ENCODE measurements at places on chromosomes 3 and 15.
A peak's percentile ranks its signal among the peaks of the same experiment; 100 is the strongest.

DNA sequence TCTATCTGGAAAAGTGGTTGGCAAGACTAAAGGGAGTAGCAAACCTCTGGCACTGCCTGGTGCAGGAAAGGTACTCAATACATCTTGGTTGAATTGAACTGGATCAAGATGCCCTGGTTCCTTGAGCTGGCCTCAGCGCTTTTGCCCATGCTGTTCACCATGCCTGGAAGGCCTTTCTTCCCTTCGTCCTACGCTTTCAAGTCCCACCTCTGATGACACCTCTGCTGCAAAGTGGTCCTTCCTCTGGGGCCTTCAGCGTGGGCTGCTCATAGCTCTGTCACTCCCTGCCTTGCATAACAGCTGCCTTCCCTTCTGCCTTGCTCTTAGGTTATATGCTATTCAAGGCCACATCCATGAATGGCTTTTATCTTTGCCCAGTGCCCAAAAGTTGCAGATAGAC, 23.0 kb downstream of the ITGA11 start:
- no peak for DNase-seq

GRCh38 chr15:39598186-39598850, 17.4 kb downstream of the THBS1 start:
- no peak for DNase-seq

GRCh38 chr15:63672369-63672768, 75.2 kb downstream of the FBXL22 start:
- no peak for DNase-seq

GRCh38 chr3:57170946-57171345, 5.8 kb upstream of the IL17RD start:
- DNase-seq, result no peak

- peak; percentile 42 for DNase-seq
Observed at GRCh38 chr15:88605189-88606069, 15.7 kb upstream of the AEN start.

GRCh38 chr3:195441992-195442572, 738 bp downstream of the ACAP2 start:
- peak; percentile 83 for DNase-seq

DNA sequence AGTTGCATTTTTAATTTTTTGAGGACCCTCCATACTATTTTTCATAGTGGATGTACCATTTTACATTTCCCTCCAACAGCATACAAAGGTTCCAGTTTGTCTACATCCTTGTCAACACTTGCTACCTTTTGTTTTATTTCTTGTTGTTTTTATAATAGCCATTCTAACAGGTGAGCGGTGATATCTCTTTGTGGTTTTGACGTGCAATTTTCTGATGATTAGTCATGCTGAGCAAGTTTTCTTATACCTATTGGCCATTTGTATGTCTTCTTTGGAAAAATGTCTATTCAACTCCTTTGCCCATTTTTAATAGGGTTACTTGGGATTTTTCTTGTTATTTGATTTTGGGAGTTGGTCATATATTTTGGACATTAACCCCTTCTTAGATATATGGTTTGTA, 187.0 kb downstream of the CDIN1 start:
- DNase-seq, result no peak

DNA sequence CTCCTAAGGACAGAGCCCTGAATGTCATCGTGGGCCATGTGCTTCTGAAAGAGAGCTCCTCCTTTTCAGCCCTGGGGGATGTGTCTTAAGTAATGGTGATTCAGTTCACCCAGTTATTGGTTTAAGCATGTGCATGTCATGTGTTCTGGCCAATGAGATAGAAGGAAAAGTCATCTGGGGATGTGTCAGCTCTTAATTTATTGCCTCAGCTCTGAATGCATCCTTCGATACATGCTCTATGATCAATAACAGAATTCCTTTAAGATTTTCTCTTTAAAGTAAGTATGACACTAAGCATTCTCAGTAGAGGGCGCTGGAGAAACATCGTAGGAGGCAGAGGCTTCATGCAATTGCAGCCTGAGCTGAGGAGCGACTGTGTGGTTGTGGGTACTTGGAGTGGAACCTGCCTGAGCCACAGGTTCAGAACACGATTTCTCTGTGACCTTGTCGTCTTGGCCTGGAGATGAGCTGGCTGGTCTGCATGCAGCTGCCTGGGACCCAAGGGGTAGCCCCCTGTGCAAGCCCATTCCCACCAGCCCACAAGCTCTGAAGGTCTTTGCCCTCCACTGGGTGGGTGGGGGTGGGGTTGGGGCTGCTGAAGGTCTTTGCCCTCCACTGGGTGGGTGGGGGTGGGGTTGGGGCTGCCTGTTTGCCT, 69.5 kb downstream of the C3orf38 start:
- DNase-seq, result peak; percentile 47
